ENCODE measurements at places on chromosomes 1 and 21.

GRCh38 chr1:183197762-183198161 is 11.7 kb downstream of the LAMC2 start:
- no peak for DNase-seq

- no peak for DNase-seq
Observed at GRCh38 chr1:61053712-61054600, 28.4 kb upstream of the NFIA start.

DNA sequence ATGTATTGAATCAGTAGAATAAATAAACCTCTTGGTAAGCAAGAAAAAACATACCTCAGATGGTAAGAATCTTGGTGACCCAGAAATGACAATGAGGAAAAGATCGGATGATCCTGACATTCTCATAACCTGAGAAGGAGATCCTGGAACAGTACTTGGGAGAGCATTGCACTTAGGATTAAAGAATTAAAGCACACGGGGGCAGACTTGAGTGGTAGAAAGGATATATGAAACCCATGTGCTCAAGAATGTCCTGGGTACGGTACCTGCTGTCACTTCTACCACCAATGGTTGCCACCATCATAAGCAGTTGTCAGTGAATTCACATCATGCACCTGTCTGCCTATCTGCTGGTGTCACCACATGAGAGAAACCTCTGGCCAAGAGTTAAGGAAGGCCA is 108.9 kb upstream of the GJB5 start:
- DNase-seq = no peak

DNA sequence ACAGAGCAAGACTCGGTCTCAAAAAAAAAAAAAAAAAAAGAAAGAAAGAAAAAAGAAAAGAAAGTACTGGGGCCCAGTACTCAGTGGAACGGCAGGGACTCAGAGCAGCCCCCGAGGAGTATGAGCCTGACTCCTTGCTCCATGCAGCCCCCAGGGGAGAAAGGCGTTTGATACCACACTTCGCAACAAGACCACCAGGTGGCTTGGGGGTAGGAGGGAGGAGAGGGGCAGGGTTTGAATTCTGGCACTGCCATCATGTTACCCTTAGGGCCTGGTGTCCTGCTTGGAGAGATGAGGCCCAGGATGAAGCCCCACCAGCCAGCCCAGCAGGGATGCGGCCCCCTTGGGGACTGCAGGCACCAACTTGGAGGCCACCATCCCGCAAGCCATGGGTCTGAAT is 321.3 kb upstream of the VAMP3 start:
- no peak for DNase-seq

DNA sequence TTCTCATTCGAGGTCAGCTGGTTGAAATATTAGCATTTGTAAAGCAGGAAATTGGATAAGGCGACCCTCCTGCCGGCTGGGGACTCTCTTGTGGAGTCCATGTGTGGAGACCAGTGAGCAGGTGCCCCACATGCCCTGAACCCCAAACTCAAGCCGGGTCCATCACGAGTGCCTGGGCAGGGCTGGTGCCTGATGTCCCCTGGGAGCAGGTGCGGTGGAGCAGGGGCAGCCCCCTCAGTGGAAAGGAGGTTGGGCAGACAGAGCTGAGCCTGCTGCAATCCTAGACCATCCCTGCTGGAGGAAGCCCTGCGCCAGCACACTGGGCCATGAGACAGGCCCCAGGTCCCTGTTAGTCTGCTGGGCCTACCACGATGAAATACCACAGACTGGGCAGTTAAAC is 395.6 kb downstream of the NPHP4 start:
- no peak for DNase-seq

DNA sequence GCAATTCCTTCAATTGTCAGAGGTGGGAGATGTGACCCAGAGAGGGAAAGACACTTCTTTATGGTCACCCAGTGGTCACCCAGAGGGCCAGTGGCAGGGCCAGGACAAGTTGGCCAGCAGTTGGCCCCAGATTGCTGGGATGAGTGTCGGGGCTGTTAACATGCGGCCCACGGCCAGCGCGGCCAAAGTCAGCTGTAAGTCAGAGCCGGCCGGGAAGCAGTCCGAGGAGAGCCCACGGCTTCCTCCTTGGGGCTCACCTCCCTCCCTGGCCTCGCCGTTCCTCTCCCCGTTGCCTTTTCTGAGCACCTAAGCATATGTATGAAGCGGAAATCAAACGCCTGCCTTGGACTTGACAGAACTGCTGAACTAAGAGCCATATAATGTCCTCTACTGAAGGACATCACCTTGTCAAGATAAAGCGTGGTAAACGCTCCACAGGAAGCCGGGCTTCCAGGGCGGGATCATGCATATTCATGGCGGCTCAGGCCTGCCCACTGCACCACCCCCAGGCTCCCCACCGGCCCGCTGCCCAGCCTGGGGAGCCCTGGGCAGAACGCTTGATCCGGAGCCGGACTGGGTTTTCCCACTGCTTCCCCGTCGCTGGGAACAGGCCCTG is 245.4 kb upstream of the POU3F1 start:
- DNase-seq = no peak

GRCh38 chr1:157115429-157115838 is 15.8 kb upstream of the ETV3L start:
- no peak for DNase-seq

- DNase-seq = no peak
Observed at GRCh38 chr1:9181990-9182783, 52.4 kb upstream of the H6PD start.

DNA sequence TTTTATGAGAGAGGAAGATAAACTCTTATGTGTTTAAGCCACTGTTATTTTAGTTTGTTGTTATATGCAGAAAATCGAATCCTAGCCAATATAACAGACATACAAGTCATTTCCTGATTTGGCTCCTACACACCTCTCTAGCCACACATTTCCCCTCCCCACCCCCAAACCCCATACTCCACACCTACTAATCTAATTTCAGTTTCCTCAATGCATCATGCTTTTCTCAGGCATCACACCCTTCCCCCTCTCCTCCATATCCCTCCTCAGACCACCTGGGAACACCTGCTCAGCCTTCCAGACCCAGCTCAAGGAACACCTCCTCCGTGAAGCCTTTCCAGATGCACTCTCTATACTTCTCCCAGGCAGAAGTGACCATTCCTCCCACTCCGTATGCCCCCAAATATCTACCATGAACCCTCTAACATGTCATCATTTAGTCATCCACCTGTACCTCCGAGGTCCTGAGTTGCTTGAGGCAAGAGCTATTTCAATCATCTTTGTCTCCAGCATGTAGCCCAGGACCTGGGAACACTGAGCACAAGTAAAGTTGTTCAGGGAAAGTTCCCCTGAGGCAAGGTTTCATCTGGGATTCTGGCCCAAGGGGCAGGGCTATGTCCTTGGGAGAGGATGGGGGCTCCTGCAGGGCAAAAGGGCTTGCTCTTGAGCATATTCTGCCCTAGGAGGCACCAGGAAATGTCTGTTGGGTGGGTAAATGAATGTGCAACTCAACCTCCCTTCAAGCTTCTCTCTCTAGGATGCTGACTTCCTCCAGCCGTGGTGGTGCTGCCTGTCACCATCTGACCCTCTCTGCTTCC is 126.8 kb downstream of the HIVEP3 start:
- no peak for DNase-seq

GRCh38 chr1:21750841-21751240 is 32.1 kb downstream of the USP48 start:
- no peak for DNase-seq

- no peak for DNase-seq
Observed at GRCh38 chr1:100539836-100540536, 2.0 kb downstream of the GPR88 start.

GRCh38 chr1:52368383-52369172 is 2.6 kb upstream of the CC2D1B start:
- DNase-seq = peak; percentile 24

DNA sequence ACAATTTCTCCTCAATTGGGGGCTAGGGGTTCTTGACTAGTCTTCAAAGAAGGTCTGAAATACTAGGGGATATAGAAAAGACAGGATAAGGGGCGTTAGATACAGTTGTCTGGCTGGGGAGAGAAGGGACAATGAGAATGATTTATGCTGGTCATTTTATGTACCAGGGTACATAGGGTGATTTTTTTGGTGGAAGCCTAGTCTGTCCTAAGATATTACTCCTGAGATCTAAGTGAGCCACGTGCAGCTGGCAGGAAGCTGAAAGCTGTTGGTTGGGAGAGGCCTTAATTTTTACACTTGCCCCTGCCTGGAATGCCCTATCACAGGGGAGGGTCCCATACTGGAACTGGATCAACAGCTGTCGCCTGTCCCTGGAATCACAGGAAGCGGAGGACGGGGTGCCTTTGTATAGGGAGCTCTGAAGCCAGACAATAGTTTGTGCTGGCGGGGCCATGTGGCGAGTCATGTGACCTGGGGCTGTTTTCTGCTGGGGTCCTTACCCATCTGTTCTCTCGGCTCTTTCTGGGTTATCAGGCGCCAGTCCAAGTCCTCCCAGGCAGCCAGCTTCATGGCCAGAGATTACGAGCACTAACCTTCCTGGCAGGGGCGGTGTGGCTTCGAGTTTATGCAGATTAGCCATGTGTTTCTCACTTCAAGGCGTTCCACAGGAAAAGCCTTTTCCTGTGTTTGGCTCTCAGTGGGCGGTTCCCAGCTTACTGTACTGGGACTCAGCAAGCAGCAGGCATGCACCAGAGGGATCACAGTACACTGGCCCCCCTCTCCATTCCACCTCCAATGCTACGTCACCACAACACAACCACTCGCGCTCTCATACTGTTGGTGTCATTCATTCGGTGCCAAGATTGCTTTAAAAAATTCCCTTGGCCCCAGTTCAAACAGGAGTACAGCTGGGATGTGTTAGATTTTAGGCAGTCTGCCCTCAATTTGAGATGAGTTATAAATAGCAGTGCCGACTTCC is 27.5 kb downstream of the ARID1A start:
- DNase-seq = peak; percentile 22

- DNase-seq = no peak
Observed at GRCh38 chr1:226739696-226740065, 599 bp upstream of the ITPKB start.

DNA sequence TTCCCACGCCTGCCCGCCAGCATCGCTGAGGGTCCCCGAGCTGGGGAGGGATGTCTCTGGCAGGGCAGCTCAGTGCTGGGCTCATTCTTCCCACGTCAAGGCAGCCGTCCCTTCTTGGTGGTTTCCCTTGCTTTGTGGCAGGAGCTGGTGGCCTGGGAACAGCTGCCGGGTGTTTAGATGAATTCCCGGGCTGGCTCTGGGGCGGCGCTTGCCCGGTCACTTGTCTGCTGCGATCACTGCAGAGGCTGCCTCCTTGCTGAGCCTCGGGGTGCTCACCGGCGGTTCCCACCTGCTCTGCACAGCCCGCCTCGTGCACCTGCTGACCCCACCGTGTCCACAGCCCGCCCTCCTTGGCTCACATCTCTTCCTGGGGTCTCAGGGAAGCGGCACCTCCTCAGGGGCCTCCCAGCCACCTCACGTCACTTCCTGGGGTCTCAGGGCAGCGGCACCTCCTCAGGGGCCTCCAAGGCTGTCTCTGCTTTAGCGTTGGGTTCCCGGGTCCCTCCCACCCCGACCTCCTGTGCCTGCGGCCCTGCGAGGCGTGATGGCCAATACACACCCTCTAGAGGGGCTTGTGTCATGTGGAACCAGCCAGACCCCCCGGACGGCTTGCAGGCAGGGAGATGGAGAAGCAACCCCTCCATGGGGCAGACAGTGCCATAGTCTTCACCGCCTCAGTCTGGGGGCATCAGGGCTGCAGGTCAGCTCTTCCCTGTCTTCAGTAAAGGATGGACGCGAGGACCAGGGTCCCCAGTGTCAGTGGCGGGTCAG is 13.5 kb downstream of the COL18A1 start:
- no peak for DNase-seq

DNA sequence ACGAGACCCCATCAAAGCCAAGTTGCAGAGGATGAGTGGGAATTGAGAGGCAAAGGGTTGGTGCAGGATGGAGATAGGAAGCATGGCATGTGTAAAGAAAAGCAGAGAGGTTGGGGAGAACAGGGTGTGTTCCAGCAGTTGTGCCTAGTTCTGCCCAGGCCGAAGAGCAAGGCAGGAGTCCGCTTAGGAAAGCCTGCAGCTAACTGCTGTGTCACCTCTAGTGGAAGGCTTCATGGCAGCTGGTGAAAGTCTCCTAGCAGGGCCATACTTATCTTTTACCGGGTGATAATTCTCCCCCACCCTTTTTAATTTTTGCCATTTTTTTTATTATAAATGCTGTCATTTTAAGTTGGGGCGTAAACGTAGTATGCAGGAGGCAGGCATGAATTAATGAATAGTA is 93.6 kb downstream of the NFIA start:
- DNase-seq = no peak

GRCh38 chr1:245365095-245366020 is 210.6 kb downstream of the KIF26B start:
- DNase-seq = no peak

- no peak for DNase-seq
Observed at GRCh38 chr1:21490774-21491487, 18.3 kb upstream of the ALPL start.

- no peak for DNase-seq
Observed at GRCh38 chr1:202590975-202591411, 119.3 kb downstream of the SYT2 start.

GRCh38 chr1:230622151-230622550 is 20.1 kb upstream of the COG2 start:
- DNase-seq = no peak

GRCh38 chr1:245000872-245001188 is 136.5 kb upstream of the HNRNPU start:
- no peak for DNase-seq

DNA sequence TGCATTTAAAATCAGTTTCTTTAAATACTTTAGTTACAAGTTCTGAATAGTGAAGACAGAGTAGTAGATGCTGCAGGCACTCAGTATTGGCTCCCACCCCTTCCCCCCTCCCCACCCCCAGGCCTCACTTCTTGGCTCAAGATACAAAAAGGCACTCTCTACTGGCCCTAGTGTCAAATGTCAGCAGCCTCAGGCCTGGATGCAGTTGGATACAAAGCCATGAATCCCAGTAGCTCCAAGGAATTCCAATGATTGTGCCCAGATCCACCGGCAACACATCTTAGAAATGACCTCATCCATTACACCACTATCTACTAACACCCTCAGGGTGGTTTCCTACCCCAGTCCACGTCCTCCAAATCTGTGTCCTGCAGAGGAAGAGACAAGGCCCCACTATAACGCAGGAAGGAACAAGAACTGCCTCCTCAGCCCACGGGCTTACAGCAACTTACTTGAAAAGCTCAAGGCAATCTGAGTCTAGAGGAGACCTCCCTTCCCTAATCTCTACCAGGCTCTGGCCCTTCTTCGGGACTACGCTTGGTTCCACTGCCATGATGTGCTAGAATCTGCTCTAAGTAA is 17.6 kb downstream of the ACADM start:
- no peak for DNase-seq

Data from activated gamma-delta T cell treated with anti-CD3 and anti-CD28 coated beads, Interleukin-2, amount 50 U/mL, for 16 hours (primary cell).